Activated CD4-positive, CD25-positive, alpha-beta regulatory T cell treated with anti-CD3 and anti-CD28 coated beads, Interleukin-2, amount 50 U/mL, for 24 hours (primary cell): ENCODE measurements at places on chromosomes 6 and 20.
A peak's percentile ranks its signal among the peaks of the same experiment; 100 is the strongest.

DNA sequence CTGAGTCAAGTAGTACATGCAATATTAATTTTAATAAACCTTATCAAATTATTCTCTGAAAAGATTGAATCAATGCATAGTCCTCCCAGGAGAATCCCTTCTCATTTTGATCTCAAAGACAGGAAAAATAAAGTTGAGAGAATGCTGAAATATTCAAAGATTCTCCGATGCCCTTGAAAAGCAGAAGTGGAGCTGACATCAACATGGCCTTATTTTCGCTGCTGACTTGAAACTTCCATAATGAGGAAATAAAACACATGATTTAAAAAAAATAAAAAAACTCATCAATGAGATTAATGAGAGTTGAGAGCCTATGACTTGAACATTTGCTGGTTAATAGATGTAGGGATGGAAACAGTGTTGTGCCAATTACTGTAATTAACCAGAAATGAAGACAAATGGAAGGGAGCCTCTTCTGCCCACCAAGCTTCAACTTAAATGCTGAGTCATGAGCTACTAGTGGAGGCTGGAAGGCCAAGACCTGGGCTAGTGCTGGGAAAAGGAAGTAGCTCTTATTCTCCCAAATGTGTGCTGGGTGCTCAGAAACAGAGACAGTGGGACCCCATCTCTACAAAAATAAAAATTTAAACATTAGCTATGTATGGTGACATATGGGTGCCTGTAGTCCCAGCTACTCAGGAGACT, 139.9 kb downstream of the BFSP1 start:
- ATAC-seq, result no peak

DNA sequence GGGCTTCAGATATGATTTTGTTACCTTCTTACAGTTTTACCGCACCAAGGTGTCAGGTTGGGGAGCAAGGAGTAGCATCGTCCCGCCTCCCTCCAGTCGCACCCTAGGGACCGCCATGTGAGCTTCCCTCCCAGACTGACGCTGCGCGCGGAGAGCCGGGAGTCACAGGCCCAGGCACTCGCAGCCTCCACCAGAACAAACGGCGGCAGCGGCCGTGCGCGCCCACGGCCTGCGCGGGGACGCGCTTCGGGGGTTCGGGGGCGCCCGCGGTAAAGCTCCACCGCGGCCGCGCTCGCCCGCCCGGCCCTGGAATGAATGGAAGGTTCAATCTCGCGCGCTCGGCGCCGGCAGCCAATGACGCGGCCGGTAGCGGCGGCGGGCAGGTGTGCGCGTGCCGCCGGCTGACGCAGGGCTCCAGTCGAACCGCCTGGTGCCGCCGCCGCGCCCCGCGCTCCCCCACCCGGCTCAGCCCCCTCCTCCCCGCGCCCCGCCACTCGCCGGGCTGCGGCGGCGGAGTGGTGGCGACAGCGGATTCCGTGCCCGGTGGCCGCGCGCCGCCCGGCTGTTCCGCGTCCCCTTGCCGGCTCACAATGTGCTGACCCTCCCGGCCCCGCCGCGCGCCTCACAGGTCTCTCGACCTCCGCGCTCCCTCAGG, 16.5 kb upstream of the LIN28B start:
- no peak for ATAC-seq

DNA sequence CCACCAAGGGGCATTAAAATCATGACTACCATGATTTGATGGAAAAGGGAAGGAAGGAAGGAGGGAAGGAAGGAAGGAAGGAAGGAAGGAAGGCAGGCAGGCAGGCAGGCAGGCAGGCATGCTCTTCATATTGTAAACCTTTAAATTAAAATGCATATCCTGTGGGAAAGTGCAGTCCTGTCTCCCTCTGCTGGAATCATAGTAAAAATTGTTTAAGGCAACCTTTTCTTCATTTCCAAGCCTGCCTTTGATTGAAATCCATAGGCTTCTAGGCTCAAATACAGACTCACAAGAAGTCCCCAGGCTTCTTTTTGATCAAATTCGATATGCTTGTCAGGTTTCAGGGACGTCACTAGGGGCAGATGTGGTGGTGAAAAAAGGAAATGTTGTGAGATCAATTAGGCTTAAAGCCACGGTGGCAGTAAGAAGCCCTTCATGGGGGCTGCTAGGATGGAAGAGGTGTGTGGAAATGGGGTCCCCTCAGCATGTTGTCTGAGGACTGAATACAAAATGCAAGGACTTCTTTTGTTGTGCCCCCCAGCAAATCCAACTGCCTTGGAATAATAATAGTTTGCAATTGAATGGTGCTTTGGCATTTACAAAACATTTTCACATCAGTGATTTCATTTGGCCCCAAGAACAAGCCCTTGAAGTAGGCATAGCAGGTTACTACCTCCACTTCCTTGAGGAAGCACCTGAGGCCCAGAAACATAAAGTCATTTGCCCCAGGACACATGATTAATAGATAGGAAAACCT, 25.6 kb upstream of the GABRR1 start:
- no peak for ATAC-seq

DNA sequence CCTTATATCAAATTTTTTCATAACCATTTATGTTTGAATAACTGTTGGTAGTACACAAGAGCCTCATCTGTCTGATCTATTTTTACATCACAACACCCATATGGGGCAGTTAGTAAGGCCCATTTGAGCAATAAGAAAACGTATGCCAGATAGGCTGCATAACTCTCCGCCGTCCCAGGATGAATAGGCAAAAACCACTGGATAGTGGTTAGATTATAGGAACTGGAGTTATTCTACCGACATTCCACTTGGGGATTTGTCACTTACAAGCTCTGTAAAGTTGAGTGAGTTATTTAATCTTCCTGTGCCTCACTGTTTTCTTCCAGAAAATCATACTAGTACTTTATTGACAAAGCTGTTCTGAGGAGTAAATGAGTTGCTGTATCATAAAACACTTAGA, 881.9 kb downstream of the QKI start:
- no peak for ATAC-seq

GRCh38 chr6:46370622-46371021, 120.6 kb downstream of the RCAN2 start:
- ATAC-seq, result no peak

DNA sequence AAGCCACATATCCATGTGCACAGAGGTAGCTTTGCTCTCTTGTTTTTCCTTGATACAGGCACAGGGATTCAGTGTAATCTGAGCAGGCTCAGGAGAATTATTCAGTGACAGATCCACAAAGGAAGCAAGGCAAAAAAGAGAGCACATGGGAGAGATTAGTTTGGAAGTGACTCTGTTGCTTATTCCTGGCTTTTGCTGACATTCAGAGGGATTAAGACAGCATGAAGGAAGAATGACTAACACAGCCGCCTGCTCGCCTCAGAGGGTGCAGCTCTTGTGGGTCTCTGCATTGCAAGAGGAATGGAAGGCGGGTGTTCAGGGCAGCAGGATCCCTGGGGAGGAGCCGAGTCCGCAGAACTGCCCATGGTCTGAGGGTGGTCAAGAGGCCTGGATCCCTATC, 203.4 kb upstream of the KCNQ5 start:
- ATAC-seq, result no peak

DNA sequence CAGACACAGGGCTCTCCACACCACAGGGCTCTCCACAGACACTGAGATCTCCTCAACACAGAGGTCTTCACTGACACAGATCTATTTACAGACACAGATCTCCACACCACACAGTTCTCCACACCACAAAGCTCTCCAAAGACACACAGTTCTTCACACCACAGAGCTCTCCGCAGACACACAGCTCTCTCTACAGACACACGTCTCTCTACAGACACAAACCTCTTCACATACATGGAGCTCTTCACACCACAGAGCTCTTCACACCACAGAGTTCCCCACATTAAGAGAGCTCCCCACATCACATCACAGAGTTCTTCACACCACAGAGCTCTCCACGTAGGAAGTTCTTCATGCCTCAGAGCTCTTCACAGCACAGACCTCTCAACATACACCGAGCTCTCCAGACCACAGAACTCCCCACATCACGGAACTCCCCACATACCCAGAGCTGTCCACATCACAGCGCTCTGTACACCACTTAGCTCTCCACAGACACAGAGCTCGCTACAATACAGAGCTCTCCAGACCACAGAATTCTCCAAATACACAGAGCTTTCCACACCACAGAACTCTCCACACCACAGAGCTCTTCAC, 53.9 kb downstream of the ERMARD start:
- no peak for ATAC-seq

GRCh38 chr6:72748759-72749158, 126.9 kb downstream of the KCNQ5 start:
- peak; percentile 59 for ATAC-seq

- no peak for ATAC-seq
Observed at GRCh38 chr20:50850721-50851286, 55.9 kb downstream of the BCAS4 start.

DNA sequence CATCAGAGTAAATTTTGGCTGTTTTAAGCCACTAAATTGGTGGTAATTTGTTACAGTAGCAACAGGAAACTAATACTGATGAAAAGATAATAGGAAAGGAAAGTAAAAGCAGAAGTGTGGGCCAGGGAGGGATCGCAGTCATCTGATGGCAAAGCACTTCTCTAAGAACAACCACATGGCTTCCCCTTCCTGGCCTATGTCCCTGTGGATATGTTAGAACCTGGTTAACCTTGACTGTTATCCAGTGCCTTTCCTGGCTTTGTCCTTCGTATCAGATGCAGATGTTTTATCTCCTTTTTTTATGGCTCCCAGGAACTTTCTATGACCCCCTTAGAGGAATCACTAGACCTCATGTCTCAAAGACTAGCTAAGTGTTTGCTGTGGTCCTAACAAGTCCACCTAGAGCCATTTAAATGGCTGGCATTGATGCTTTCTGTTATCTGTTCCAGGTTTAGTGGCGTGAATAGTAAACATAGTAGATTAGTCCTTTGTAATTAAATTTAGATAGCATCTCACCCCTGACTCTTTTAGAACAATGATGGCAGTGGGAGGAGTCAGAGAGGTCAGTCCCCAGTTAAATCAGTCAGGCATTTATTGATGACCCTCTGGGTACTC, 79.2 kb upstream of the PHACTR2 start:
- ATAC-seq, result peak; percentile 69

DNA sequence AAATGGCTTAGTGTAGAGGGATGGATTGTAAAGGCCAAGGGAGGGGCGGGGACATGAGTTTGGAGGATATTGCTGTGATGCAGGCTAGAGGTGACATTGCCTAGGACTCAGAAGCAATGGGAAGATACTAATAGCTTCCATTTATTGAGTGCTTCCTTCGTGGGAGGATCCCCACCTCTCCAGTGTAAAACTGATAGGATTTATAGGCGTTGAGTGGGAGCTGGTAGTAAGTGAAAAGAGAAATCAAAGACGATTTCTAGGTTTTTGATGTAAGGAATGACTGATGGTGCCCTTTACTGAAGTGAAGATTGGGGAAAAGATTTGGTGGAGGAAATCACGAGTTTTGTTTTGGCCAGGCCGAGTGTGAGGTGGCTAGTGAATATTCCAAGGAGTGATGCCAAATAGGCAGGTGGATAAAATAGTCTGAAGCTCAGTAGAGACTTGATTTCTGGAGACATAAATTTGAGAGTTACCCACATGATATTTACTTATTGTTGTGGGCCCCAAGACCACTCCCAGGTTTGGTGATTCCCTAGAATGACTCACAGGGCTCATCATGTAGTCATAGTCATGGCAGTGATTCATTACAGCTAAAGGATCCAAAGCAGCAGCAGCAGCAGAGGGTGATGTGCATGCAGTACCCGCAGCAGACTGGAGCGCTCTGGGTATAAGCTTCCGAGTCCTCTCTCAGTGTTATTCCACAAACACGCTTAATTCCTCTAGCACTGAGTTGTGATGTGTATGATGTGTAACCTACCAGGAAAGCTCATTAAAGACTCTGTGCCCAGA, 10.2 kb downstream of the RPRD1B start:
- peak; percentile 99 for ATAC-seq
